ENCODE measurements at places on chromosomes 16 and 17.

DNA sequence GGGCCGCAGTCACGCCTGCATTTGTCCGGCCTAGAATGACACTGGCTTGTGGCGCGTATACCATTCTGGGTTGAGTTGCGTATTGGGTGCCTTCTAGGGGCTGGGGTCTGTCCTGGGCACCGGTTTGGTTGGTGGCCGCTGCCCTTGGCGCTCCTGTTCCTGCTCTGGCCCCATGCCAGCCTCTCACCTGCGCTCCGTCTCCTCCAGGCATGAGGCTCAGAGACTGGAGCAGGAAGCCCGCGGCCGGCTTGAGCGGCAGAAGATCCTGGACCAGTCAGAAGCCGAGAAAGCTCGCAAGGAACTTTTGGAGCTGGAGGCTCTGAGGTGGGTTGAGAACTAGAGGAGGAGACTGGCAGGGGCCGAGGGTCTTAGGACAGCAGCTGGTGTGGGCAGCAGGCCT is 17.4 kb downstream of the CDIPT start:
- no peak for DNase-seq

DNA sequence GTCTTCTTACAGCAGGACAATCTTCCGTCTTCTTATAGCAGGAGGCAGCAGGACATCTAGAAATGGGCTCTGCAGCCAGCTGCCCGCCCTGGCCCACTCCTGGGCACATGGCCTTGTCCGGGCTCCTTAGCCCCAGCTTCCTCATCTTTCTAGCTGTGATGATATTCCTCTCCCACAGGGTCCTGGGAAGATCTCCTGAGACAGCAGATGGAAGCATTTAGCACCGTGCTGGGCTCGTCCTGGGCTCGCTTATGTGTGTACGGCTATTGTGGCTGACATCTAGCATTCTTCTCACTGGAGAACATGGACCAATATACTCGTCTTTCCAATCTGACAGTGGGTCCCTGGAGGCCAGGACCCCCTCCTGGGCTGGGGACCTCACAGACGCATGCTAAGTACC is 48.5 kb downstream of the TIMM22 start:
- no peak for DNase-seq

DNA sequence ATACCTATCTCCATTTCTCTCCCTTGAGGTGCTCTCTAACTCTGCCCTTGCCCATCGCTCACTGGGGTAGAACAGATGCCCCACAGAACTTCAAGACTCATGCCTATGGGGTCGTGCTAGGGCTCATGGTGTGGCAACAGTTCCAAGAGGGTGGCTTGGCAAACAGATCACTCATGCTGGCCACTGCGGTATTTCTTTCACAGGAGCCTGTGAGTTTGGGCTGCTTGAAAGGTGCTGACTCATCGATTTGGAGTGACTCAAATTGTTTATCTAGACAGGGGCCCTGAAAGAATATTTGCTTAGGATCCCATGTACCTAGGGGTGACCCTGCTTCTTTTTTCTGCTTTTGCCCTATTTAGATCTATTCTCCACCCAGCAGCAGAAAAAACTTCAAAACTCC is 69.9 kb downstream of the IRX5 start:
- DNase-seq = no peak

GRCh38 chr17:5592382-5592781 is 8.1 kb upstream of the NLRP1 start:
- DNase-seq = no peak

GRCh38 chr17:8409966-8410882 is 12.6 kb upstream of the RNF222 start:
- peak; percentile 47 for DNase-seq

GRCh38 chr17:19325542-19325941 is 37.0 kb downstream of the B9D1 start:
- DNase-seq = no peak

GRCh38 chr16:66605177-66605978 is 874 bp downstream of the CMTM3 start:
- DNase-seq = no peak

DNA sequence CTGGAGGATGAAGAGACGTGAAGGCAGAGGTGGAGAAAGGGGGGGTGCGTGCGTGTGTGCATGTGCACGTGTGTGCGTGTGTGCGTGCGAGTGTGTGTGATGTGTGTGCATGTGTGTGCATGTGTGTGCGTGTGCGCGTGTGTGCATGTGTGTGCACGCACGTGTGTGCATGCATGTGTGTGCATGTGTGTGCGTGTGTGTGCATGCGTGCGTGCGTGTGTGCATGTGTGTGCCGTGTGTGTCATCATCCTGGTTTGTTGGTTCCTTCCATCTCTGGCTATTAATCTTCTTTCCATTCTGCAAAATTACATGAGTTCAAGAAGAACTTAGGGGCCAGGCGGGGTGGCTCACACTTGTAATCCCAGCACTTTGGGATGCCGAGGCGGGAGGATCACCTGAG is 17.0 kb upstream of the RPL38 start:
- DNase-seq = no peak

- no peak for DNase-seq
Observed at GRCh38 chr17:57715981-57716380, 29.1 kb downstream of the CCDC182 start.

DNA sequence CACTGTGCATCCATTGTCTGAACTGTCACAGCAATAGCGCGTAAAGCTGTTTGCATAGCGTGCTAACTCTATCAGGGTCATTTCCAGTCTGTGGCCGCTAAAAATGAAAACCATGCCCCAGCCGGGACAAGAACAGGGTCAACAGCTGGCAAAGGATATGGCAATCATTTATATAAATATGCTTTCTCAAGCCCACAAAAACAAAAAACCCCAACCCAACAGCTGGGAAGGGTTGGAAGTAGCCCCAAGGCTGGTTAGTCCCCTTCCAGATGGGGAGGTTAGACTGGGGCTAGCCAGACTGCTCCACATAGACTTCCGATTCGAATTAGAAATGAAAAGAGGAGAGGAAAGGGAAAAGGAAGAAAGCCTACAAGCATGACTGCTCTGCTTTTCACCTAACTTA is 203.3 kb upstream of the TBX2 start:
- no peak for DNase-seq

- no peak for DNase-seq
Observed at GRCh38 chr17:40862985-40863733, 3.9 kb downstream of the KRT12 start.

GRCh38 chr16:17289674-17290635 is 180.8 kb downstream of the XYLT1 start:
- no peak for DNase-seq

DNA sequence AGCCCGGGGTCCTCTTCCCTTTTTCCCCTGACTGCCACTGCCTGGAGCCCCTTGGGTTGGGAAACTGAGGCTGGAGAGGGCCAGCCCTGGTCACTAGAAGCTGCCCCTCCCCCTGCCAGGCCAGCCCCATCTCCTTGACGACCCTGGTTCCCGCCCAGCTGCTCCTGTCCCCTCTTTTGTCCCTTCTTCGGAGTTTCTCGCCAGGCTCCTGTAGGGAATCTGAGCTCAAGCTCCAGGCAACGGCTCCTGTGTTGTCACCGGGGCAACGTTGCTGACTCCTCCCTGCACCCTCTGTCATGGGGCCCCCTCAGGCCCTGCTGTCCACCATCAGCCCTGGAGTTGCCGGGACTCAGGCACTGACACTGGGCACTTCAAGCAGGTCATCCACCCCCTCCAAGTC is 5.7 kb downstream of the LLGL1 start:
- no peak for DNase-seq

DNA sequence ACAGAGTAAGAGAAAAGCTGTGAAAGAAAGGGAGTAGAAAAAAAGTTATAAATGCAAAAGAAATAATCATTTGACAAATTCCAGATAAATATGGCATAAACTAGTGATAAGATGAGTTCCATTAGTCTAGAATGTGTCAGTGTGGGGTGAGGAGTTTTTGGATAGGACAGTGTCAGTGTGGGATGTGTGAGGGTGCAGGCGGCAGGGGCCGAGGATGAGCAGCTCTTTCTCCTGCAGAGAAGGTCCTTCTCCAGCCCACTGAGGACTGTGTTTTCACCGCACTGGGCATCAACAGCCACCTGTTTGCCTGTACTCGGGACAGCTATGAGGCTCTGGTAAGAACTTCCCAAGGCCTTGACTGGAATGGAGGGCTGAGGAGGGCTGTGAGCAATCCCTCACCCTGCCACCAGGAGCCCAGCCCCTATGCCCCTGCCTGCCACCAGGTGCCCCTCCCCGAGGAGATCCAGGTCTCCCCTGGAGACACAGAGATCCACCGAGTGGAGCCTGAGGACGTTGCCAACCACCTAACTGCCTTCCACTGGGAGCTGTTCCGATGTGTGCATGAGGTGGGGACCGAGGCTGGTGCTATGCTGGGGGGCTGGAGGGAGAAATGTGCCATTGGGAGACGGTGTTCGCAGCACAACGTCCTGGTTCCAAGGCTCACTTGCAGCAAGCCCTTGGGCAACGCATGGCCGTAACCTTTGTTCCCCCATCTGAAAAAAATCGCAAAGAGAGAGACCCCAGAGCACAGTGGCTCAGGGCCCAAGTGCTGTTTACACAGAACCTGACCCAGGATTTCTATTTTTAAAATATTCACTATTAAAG is 13.1 kb downstream of the RAPGEFL1 start:
- peak; percentile 46 for DNase-seq

- DNase-seq = no peak
Observed at GRCh38 chr16:48526058-48526957, 83.7 kb downstream of the N4BP1 start.

GRCh38 chr17:71033336-71033735 is 864.0 kb downstream of the KCNJ2 start:
- DNase-seq = no peak

DNA sequence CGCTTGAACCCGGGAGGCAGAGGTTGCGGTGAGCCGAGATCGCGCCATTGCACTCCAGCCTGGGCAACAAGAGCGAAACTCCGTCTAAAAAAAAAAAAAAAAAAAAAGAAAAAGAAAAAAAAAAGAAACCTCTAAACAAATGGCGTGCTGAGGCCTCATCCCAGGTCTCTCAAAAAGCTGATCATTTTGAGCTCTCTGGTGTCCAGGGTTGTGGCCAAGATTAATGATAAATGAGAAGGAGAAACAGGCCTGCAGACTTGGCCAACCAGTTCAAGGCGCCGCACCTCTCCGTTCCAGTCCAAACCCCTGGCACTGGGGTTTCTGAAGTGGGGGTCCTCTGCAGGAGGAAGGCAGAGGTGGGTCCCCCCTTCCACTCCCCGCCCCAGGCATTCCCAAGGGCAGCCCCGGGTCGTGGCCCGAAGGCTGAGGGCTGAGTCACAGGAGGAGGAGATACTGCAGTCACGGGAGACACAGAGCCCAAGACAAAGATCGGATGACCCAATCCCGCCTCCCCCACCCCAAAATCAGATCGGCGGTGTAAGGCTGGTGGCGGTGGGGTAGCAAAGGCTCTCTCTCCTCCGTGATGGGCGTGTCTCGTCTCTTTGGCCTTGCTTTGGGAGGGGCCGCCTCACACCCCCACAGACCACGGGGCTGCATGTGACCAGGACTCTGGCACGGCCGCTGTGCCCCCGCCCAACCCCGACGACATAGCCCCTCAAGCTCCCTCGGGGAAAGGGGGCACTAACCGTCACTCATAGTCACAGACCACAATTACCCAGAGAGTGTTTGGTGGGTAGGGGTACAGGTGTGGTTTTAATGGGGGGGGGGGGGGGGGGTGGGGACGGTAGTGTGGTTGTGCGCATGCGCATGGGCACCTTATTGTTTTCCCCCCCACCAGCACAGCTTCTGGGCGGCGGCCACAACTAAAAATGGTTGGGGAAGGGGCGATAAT is 1.1 kb downstream of the VAT1 start:
- DNase-seq = no peak

DNA sequence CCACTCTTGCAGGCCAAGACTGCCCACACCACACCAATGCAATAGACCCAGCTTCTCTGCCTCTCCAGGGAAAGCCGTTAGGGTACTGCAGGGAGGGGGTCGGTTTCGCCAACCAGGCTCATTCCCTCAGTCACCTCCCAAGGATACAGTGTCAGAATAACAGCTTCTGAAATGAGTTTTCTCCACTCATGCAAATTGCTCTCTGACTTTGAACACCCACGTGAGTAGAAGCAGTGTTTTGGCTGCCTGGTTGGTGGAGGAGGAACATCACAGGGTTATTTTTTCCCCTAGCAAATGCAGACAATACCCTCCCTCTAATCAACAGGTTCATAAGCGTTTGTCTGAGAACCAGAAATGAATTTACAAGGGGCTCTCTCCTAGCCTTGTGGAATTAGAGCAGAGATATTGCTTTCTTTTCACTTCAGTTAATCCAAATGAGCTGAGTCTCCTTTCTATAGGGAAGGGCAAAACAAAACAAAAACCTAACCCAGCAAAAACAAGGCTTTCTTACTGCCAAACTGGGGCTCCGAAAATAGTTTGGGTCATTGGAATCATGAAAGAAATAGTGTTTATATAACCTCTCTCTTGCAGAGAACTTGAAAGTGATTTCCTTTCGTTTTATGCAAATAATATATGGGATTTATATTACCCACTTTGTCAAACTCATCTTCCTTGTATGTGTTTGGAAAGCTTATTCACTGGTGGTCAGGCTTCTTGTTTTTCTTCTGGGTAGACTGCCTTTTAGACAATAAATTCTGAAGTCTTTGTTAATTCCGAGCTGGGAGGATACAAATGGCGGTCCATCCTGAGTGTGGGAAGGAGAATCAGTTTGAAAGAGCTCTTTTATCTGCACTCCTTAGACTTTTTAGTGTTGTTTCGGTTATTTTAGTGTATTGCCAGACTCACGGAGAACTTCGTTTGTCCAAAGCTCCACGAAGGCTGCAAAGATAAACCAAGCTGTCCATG is 229.9 kb downstream of the MSI2 start:
- DNase-seq = no peak

DNA sequence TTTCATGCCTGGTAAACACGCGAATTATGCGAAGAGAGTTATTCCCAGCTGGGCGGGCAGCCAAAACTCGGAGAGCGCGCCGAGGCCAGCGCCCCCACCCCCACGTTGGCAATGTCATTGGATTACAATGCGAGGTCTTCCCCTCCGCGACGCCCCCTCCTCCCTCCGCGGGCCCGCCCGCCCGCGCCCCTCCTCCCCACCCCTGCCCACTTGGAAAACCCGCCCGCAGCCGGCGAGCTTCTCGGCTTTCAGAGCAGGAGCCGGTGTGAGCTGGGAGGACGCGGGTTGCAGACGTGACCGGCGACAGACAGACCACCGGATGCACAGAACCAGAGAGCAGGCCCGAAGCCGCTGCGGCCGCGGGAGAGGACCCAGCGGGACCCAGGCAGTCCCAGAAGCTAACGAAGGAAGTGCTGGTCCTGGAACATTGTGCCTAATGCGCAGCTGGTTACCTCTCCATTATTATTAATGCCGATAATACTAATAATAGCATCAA is 4.0 kb downstream of the NOG start:
- DNase-seq = no peak
